Activated CD8-positive, alpha-beta memory T cell treated with anti-CD3 and anti-CD28 coated beads for 1 hour (primary cell): ENCODE measurements at places on chromosomes 3 and 15.

- DNase-seq = no peak
These were observed 335.7 kb upstream of the PPP2R3A start for GRCh38 chr3:135629701-135630408.

DNA sequence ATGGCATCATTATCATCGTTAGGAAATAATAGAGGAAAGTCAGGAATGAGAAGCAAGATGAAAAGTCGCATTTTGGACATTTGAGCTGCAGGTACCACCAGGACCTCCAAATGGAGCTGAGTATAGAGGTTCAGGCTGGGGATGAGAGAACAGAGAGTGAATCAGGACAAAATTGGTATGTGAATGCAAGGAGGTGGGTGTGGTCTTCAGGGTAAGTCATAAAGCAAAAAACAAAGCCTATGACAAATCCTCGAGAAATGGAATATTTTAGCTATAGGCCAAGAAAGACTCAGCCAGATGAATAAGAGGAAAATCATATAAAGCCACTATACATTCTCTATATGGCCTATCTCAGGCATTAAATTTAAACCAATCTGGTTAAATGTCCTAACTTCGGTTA, 841.3 kb downstream of the ROBO1 start:
- no peak for DNase-seq

DNA sequence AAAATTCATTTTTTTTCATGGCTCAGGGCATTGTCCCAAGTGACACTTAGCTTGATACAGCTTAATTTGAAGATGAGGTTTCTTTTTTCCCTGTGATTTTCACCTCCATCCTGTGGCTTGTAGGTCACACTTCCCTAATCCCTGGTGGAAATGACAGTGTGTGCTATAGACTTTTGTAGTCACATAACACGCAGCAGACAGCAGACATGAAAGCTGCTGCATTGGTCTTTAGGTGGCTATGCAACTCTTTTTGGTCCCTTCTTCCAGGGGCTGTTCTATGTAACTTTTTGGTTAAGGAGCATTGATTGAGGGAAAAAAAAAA, 38.8 kb downstream of the TRAK1 start:
- DNase-seq = no peak

- DNase-seq = no peak
These were observed 32.5 kb downstream of the NAALADL2 start for GRCh38 chr3:174891524-174892203.

- DNase-seq = no peak
These were observed 80.4 kb downstream of the SEMA5B start for GRCh38 chr3:122947196-122947595.

GRCh38 chr3:43079536-43080332, 26.1 kb downstream of the POMGNT2 start:
- DNase-seq = no peak

GRCh38 chr15:62108411-62108810, 41.6 kb downstream of the C2CD4A start:
- DNase-seq = no peak

DNA sequence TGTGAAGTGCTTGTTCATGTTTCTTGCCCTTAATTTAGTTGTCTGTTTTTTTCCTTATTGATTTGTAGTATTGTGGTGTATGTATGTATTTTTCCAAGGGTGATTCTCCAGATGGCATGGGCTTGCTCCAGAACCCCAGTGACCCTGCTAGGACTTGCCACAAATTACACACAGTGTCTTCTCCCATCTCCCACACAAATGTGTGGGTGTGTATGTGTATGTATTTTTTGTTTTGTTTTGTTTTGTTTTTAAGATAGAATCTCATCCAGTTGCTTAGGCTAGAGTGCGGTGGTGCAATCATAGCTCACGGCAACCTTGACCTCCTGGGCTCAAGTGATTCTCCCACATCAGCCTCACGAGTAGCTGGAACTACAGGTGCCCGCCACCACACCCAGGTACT, 36.2 kb upstream of the ARID3B start:
- no peak for DNase-seq

- DNase-seq = no peak
These were observed 7.3 kb downstream of the CSK start for GRCh38 chr15:74789171-74789631.

DNA sequence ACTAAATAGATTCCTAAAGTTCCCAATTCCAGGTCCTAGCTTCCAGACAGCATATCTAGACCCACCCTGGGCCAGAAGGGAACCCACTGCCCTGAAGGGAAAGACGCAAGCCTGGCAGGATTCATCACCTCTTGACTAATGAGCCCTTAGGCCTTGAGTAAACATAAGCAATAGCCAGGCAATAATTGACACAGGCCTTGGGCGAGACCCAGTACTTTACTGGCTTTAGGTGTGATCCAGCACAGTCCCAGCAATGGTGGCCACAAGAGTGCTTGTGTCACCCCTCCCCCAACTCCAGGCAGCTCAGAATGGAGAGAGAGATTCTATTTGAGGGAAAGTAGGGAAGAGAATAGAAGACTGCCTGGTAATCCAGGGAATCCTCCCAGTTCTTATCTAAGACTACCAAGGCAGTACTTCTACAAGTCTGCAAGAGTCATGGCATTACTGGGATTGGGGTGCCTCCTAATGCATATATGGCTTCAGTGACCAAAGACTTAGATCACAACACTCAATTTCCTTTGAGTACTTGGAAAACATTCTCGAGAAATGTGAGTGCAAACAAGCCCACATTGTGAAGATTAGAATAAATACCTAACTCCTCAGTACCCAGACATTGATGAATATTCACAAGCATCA, 30.4 kb upstream of the WWTR1 start:
- no peak for DNase-seq

GRCh38 chr3:24294150-24294549, 200.5 kb downstream of the THRB start:
- no peak for DNase-seq

GRCh38 chr3:54670201-54671000, 257.5 kb downstream of the LRTM1 start:
- no peak for DNase-seq

- DNase-seq = no peak
These were observed 59.7 kb downstream of the DCUN1D1 start for GRCh38 chr3:182920515-182921084.

GRCh38 chr3:65605876-65606432, 432.8 kb downstream of the MAGI1 start:
- no peak for DNase-seq

GRCh38 chr15:51623386-51623938, 891 bp upstream of the DMXL2 start:
- no peak for DNase-seq

- no peak for DNase-seq
These were observed 144.8 kb downstream of the ARPP21 start for GRCh38 chr3:35784169-35784568.

DNA sequence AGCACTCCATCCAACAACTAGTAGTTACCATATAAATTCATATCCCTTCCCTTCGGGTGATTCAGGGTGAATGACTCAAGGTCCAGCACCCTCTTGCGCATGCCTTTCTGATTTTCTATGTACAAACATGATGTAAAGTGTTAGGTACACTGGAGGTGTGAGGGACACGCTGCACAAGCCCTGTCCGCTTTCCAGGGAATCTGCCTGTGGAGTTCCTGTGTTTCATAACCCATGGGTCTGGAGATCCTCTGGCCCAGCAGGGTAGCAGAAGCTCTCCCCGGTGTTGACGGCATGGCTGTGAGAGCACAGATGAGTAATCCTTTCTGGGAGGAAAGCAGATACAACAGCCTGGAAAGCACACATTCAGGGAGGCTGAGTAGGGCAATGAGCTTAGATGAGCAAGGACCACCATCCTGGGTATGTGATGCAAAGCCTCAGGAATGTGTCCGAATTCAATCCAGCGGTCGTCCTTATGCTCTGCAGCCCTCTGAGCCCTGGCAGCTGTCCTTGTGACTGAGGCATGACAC, 142.9 kb upstream of the TP63 start:
- DNase-seq = no peak
